ENCODE measurements at places on chromosomes 11 and 22.
A peak's percentile ranks its signal among the peaks of the same experiment; 100 is the strongest.

- DNase-seq = no peak
Measured at GRCh38 chr11:30017445-30017895, 640 bp upstream of the KCNA4 start.

DNA sequence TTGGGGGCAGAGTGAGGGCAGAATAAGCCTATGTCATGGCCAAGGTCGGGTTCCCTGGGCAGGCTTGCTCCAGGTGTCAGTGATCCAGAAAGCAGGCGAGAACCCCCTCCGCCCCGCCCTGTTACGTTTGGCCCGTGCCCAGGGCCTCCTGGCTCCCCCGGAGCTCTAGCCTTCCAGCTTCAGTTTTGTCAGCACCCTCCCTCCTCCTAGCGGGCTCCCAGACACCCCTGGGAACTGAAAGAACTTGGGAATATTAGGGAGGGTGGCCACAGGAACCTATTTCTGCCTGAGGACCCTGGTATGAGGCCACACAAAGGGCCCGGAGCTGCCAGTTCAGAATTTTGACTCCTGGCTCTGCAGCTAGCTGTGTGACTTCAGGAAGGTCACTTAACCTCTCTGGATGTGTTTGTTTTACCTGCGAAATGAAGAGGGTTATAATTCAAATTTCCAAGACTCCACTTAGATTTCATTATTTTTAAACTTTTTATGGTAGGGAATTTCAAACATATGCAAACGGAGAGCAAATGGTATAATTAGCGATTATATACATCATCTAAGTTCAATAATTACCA, 1.2 kb downstream of the TUBA8 start:
- no peak for DNase-seq

GRCh38 chr11:133156986-133157745, 375.1 kb downstream of the OPCML start:
- no peak for DNase-seq

GRCh38 chr11:94882931-94883330, 90.4 kb downstream of the CWC15 start:
- no peak for DNase-seq

DNA sequence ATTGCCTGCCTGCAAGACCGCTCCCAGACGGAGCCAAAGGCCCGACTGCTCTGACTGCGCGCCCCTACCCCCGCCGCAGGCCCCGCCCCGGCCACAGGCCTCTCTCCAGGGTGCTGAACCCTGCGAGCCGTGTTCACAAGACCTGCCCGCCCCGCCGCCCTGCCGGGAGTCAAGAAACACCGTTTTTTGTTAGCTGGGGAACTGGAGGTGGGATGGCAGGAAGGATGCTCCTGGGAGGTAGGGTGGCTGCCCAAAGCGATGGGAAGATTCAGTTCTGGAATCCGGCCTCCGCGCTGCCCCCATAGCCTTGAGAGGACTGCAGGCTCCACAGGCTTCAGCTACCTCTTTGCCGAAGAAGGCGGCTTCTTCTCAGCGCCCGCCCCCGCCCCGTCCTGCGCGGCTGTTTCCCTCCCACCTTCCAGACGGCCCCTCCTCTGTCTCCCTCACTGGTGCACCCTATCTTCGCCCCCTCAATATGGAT, 2.7 kb upstream of the PDE2A start:
- DNase-seq = peak; percentile 69

- no peak for DNase-seq
Measured at GRCh38 chr22:45426387-45426786, 12.9 kb downstream of the RIBC2 start.

GRCh38 chr11:134483857-134484256, 71.8 kb upstream of the B3GAT1 start:
- no peak for DNase-seq

GRCh38 chr11:5280582-5281102, 10.9 kb upstream of the HBE1 start:
- no peak for DNase-seq

- peak; percentile 82 for DNase-seq
Measured at GRCh38 chr11:17389211-17389956, 925 bp upstream of the KCNJ11 start.

- no peak for DNase-seq
Measured at GRCh38 chr22:19718456-19719049, 4.2 kb downstream of the SEPTIN5 start.

- peak; percentile 74 for DNase-seq
Measured at GRCh38 chr11:3165152-3165705, at the start of gene OSBPL5. Gene OSBPL5, minus strand, starts transcription at chr11:3165310. Its CDS starts 36,162 bp downstream, at chr11:3129148.

GRCh38 chr11:22479971-22480720, 142.0 kb downstream of the SLC17A6 start:
- DNase-seq = no peak

GRCh38 chr11:118608360-118609227, 1.2 kb downstream of the PHLDB1 start:
- peak; percentile 73 for DNase-seq

DNA sequence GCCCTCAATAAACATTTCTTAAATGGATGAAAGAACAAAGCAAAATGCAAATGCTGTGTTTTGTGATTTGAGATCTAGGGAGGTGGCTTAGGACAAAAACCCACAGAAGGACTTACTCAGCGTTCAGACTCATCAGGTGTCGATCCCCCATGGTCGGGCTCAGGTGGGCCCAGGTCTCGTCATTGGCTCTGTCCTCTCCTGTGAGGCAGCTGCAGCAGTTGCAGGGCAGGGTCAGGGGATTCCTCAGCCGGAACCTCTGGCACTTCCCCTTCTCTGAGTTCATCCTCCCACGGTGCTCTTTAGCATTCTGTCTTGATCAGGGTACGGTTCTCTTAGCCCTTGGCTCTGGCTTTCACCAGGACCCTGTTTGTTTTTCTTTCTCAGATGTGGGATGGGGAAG, 14.0 kb upstream of the ACR start:
- DNase-seq = no peak

DNA sequence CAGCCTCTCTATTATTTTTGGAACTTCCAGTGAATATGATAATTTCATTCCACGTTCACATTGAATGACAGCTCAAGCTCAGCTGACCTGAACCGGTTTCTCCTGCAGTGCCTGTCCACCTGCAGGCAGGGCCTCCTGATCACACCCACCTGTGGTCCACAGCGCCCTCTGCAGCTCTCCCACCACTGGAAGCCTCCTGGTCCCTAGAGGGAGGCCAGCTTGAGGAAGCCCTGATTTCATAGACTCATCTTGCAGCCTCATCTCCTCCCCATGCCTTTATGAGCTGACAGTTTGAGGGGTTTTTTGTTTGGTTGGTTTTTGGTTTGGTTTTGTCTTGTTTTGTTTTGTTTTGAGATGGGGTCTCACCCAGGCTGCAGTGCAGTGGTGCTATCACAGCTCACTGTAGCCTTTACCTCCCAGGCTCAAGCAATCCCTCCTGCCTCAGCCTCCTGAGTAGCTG, 29.9 kb upstream of the MALAT1 start:
- peak; percentile 57 for DNase-seq

GRCh38 chr11:68041617-68042218, 2.9 kb downstream of the TCIRG1 start:
- DNase-seq = no peak

GRCh38 chr11:69943506-69943905, 124.3 kb upstream of the FGF3 start:
- DNase-seq = no peak

DNA sequence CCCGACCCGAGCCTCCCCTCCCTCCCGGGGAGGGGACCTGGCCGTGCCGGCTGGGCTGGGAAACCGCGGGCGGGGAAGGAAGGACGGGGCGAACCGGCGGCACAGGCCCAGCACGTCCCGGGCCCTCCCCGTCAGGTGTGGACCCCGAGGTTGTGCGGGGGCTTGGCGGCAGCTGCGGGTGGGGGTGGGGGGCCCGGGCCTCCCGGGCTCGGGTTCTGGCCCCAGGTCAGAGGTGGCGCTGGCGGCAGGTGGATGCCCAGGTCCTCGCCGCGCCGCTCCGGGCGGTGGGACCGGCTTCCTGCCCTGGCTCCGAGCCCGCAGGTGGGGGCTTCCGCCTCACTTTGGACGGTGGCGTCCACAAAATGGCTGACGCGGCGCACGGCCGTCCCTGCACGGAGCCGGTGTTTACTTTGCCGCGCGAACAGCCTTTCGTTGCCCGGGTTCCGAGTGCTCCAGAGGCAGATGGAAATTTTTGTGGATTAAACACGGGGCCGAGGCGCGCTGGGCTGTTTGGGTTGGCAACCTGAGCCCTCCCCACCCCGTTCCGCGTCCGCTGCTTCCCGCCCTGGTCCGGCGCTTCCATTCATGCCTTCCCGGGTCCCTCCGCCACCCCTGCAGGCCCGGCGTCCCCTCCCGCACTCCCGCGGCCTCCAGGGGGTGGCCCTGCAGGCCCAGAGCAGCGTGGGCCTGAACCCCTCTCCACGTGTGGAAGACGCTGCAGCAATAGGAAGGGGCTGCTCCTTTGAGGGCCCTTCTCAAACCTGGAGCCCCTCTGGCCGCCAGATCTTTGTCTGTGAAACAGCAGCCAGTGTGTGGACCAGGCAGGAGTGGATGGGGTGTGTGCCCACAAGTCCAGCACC, 92.0 kb upstream of the KCNQ1OT1 start:
- peak; percentile 48 for DNase-seq

DNA sequence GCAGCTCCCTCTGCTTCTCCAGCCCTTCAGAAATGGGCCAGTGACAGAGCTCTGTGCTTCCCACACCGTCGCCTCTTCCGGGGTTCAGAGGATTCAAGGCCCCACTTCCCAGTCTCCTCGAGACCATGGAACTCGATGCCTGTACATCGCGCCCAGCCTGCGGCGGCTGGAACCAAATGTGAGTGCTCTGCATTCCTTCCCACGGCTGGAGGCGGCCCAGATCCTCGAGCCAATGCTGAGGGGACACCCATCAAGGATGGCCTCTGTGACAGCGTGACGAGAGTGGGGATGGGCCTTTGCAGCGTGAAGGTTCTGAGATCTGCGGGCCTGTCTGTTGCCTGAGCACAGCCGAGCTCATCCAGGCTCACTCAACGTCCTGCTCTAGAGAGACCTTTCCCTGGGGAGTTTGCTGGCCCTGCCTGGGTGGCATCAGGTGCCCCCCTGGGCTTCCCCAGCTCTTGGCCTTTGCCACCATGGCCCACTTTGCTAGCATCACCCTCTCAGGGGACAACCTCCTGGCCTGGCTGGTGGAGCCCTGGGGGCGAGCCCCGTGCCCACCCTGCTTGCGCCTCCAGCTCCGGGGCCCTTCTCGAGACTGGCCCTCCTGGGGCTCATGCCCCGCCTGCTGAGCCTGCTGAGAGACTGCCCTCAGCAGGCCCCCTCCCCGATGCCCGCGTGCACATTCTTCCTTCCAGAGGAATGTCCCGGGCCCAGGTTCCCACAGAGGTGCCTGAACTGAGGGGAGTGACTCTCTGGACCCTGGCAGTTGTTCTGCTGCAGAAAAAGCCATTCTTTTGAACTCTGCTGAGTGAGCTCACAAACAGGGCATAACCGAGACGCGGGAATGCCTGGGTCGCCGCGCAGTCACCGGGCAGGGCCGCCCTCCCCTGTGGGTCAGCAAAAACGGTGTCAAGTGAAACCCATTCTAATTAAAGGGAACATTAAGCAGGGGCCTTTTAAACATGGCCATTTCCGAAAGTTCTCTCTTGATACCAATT, 7.3 kb upstream of the MYEOV start:
- DNase-seq = no peak

DNA sequence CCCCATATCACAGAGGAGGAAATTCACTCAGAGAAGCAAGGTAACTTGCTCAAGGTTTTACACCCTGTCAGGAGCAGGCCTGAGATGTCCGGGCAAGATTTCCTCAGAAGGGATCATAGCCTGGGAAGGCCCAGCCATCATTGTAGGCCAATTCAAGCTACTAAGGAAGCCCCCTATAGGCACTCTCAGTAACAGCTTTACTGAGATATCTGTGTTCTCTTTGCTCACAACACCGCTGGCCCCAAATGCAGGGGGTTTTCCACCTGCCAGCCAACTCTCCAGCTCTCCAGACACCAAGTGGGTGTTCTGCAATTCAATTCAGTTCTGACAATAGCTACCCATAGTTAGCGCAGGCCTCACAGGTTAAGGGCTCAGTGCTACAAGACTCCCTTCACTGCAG, 84.0 kb downstream of the SLC36A4 start:
- DNase-seq = no peak

GRCh38 chr22:20175597-20175900, 24.7 kb upstream of the CCDC188 start:
- DNase-seq = no peak

- DNase-seq = peak; percentile 18
Measured at GRCh38 chr22:20741634-20742581, 32.0 kb upstream of the SERPIND1 start.

DNA sequence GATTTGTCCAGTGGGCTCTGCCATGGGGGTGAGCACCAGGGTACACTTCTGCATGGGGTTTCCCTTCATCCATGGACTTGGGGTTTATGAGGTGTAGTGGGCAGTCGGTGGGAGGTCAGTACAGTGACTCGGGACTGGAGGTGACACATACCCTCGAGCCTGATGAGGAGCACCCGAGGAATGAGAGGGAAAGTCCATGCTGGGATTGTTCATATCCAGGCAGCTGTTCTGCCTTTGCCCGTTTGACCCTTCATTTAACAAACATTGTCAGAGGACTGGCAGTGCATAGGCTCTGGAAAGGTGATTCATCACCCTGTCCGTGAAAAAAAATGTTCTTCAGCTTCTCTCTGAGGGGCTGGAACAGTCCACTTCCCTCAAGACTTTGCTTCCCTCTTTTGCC, 2.7 kb downstream of the NAV2 start:
- DNase-seq = no peak

DNA sequence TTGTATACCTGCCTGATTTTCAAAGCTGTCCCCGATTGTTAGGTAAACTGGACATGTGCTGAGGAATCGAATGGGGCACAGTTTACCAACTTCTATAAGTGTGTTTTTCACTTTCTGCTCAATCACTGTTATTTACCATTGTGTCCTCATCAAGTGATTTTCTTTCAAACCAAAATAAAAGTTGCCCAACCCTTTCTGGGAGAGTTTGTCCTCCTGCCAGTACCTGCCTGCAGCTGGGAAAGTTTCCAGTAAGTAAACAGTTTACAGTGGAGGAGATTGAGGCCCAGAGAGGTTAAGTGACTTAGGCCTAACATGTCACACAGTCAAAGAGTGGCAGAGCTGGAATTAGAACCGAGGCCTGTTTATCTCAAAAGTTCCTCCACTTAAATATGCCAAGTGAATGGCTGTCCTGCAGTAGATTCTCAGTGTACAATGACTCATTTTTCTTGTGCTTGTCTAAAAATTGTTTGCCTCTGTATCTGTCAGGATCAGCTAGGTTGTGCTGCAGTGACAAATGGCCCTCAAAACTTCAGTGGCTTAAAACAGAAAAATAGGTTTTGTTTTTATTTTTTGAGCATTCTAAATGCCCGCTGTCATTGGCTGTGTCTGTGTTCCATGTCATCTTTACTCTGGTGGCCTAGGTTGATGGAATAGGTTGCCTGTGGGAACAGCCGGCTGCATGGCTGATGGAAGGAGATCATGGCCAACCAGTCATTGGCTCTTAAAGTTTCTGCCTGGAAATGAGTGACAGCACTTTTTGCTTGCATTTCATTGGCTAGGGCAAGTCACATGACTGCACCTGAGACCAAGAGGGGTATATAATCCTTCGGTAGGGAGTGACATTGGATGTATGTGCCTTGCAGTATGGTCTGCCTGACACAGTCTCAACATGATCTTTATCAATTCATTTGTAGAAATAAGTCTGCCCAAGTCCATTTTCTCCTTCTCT, 61.8 kb upstream of the CRYBB3 start:
- no peak for DNase-seq

All from activated naive CD8-positive, alpha-beta T cell treated with anti-CD3 and anti-CD28 coated beads for 36 hours (primary cell).